Cortex of kidney (tissue), 1 donor: ENCODE measurements at places on chromosomes 2 and 18.

DNA sequence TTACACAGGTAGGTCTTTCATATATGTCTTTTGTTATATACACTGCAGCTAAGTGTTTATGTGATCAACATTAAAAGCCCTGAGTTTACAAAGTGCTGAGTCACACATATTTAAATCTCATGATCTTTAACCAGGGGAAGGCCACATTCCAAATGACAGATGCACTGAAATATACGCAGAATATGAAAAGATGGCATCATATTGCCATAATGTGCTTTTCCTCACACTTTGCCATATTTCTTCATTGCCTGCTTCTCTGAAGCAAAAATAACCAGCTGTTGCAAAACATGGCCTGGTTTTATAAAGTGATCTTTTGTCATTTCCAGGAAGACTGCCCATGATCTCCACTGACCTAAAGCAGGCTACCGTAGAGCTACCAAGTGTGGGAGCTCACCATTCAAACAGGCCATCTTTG, 93.5 kb upstream of the MAPRE2 start:
- DNase-seq: no peak

DNA sequence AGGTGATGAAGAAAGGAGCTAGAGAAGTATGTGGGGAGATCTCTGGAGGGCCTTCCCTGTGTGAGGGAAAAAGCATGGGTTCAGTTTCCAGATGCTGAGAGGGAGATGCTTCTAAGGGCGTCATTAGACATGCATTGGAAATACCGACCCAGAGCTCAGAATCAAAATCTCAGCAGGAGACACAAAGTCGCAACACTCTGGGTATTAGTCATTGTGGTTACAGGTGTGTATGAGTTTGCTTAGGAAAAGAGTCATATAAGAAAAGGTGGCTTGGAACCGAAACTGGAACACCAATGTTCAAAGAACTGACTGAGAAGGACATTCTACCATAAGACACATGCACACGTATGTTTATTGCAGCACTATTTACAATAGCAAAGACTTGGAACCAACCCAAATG, 477.1 kb downstream of the FBXO15 start:
- no peak for DNase-seq

- no peak for DNase-seq
These were observed 119.1 kb downstream of the NEDD4L start for GRCh38 chr18:58163004-58163590.

GRCh38 chr18:59159986-59160385, 20.3 kb downstream of the SEC11C start:
- no peak for DNase-seq

GRCh38 chr2:147543056-147543455, 301.8 kb upstream of the ACVR2A start:
- no peak for DNase-seq

GRCh38 chr2:3805201-3805939, 102.0 kb downstream of the DCDC2C start:
- DNase-seq: no peak

GRCh38 chr2:208234786-208235185, 20.1 kb downstream of the IDH1 start:
- no peak for DNase-seq

DNA sequence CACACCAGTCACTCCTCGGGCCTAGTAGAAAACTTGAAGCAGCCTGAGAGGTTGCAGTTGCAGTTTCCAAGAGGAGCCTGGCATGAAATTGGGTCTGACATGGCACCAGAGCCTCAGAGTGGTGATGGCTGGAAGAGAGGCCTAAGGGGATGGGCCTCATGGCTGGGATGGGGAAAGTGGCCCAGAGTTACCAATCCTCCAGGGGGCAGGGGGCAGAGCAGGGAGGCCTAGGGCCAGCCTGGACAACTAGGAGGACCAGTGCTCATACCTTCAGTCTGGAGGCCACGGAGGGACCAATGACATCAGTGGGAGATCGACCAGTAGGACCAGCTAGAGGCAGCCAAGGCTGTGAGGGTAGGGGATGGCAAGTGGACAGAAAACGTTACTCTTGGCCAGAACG, 15.1 kb upstream of the ADCY3 start:
- no peak for DNase-seq

- no peak for DNase-seq
These were observed 1324.1 kb upstream of the SLC39A10 start for GRCh38 chr2:194332799-194333490.

DNA sequence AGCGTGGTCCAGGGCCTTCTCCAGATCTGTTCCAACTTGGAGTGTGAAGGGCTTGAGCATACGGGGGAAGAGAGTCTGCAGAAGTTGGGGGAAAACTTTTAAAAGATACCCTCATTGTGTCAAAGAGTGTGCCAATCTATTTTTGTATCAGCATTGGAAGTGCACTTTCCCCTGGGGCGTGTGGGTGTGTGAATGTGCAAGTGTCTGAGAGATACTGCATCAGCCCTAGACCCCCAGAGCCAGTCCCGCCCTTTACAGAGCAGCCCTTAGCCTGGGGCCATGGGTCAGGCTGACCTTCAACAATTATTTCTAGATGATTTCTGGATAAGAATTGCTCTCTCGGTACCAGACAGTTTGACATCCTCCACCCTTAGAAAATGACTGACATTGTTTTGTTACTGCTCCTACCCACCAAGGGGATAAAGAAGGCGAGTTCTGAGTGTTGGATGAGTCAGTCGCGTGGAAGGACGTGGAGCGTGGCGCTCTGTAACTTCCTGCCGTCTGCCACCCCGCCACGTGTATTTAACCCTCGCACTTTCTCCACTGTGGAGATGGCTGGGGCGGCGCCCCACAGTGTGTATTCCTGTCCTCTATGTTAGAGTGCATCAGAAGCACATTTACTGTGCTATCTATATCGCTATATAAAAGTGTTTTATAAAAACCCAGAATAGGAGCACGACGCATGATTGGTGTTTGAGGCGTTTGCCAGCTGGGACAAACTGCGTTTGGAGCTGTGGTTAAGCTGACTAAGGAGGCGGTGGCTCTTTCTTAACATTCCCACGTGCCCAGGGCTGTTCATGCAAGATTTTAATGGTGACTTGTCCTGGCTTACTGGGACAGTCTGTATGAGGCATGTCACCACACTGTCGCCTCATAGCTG, 122.6 kb downstream of the CABLES1 start:
- no peak for DNase-seq

- no peak for DNase-seq
These were observed 3.3 kb downstream of the BOK start for GRCh38 chr2:241561832-241562231.

- no peak for DNase-seq
These were observed 256.1 kb downstream of the ZNF385B start for GRCh38 chr2:179605341-179605740.
